NCI-H1436 treated with DMSO at 0.1 percent for 48 hours (cell line): ENCODE measurements at places on chromosomes 1 and 21.

GRCh38 chr1:68359045-68359444, 90.7 kb downstream of the RPE65 start:
- DNase-seq: no peak

DNA sequence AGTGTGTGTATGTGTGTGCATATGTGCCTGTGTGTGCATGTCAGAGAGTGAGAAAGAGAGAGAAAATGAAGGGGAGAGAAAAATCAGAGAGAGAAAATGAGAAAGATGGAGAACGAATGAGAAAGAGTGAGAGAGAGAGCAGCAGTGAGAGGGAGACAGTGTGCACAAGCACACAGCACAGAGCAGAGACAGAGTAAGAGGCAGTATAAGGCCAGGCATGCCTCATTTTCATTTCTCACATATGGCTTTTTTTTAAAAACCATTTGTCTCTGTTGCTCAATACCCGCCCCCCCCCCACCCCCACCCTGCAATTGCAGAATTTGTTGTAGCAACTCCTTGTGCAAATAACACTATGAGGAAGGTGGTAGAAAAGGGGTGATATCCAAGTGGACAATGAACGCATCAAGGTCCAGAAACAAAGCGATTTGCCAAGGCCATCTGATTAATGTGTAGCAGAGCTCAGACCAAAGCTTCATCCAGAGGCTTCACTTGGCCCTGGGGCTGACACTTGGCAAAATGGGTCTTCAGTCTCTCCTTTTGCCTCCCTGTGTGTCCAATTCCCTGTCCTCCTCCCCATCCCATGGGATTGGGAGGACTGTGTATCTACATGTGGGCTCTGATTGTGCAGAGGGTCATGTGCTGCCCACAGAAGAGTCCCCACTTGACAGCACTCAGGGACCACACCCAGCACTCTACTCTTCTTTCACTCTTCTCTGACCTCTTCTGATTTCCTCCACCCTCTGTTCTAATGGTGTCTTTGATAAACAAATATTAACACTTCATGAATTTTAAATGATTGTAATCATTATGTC, 38.9 kb upstream of the HSD3B1 start:
- no peak for DNase-seq

GRCh38 chr1:17728123-17728712, 26.9 kb upstream of the ACTL8 start:
- DNase-seq: no peak

- DNase-seq: no peak
Measured at GRCh38 chr1:102897557-102897956, 210.8 kb downstream of the COL11A1 start.

DNA sequence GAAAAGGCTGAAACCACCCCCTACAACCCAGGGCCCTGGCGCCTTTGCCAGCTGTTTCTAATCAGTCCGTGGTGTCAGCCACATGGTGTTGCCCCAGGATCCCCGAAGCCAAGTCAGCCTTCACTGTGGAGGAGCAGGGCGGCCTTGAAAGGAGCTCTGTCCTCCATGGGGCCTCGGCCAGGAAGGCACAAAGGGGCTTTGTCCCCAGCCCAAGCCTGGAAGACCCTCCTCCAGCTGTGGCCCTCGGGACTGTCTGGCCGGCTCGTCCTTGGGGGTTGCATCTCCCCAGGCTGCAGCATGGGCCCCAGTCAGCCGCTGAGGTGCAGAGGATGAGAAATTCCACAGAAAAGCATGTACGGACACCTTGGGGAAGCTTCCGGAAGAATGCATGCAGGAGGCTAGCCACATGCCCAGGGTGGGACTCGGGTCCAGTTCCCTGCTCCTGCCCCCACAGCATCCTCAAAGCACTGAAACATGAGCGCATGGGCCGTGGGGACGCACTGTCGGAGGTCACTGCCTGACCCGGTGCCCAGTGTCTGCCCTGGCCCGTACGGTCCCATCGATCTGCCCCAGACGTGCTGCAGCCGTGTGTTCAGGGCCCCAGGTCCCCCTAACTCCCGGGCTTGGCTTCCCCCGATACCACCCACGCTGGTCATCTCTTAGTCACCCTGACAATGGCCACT, 38.6 kb upstream of the POFUT2 start:
- DNase-seq: no peak

GRCh38 chr1:152520561-152521090, 6.3 kb downstream of the CRCT1 start:
- DNase-seq: no peak

DNA sequence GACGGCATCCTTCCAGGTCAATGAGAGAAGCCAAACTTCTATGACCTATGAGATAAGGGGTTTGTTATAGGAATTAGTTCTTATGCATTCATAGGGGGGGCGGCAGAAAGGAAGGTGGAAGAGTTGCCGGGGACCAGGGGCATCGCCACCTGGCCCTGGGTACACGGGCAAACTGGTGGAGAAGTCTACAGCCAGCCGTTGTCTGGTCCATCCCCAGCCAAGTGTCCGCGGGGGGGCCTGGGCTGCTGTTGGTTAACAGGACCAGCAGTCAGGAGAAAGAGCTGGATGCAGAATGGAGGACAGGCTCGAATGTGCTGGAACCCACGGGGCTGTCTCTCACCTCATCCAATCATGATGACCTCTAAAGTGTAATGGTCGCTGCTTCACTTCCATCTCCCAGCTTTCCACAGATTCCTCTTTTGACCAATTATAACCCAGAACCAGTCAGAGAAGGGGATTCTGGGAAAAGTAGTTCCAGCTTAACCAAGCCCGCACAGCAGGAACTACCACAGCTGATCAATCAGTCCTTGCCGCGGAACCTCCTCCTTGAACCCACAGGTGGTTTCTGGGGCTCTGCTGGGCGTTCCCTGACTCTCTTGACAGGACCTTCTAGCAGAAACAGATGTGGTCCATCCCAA, 17.8 kb downstream of the TMEM51 start:
- no peak for DNase-seq

GRCh38 chr1:154167461-154167860, 12.6 kb upstream of the NUP210L start:
- DNase-seq: no peak
